ENCODE measurements at places on chromosomes 6 and 20. TPM values are rescaled to one million over a fixed set of nuclear protein-coding genes. Genes with fewer than 3 reads are reported as not detected.

- peak; percentile 33 for DNase-seq
These were observed 144.5 kb downstream of the CEBPB start for GRCh38 chr20:50335105-50335504.

DNA sequence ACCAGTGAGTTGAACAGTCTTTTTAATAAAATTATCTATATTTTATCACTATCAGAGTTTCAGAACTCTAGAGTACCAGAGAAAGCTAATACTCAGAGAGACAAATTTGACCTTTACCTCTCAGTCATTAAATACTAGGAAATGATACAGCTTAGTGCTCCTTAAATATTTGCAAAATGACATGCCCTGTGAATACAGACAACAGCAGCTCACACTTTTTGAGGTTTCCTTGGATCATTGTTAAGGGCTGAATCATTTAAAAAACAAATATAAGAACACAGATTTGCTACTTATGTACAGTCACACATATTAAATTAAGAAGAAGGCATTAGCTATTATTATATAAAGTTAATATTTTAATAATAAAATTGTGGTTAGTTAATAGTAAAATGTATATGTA lies 1158.7 kb upstream of the EYS start:
- peak; percentile 49 for DNase-seq

- DNase-seq, result no peak
These were observed 76.5 kb downstream of the NRN1 start for GRCh38 chr6:5930143-5930770.

DNA sequence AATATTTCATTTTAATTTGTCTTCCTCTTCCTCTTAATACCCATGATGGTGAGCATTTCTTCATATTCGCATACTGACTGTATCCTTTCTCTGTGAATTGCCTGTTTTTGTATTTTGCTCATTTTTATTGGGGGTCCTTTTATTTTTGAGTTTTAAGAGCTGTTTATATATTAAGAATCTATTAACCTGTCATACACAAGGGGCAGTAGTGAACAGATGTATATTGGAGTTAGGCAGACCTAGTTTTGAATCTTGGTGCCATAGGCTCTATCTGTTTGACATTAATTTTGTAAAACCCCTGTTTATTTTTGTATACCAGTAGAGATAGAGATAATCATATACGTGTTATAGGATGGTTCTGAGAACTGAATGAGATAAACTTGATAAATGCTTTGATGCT lies 3.1 kb upstream of the WFDC5 start:
- DNase-seq, result no peak

DNA sequence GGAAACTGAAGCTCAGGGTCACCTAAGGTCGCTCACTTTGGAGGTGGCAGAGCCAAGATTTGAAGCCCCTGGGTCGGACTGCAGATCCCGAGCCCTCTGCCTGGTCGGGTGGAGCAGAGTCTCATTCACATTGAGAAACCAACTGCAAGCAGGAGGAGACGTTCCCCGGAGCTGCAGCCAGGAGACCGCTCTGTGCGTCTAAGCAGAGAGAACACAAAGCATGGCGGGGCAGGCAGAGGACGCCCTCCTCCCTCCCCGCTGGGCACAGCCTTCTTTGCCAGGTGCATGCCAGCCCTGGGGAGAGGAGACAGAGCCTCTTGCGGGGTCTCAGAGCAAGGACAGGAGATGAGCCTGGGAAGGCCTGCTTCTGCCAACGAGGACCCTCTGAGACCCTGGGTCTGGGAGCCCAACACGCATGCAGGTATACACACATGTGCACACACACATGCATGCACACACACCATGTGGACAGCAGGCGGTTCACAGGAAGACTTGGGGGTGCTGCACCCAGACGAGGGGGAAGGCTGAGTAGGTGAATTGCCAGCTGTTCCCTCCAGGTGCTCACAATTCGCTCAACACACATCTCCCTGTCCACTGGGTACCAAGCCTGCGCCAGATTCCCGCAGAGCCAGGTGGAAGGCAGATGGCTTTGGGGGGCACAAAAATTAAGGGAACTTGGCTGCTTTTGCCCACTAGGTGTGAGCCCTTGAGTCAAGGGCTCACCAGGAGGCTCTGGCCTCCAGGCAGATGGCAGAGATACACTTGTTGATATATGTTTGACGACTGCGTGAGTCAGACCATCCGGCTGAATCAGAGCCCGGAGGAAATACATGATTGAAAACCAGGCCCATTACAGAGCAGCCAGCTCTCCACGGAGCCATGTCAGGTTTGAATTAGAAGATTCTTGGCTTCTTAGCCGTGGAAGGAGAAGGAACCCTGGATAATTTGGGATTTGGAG lies 5.5 kb upstream of the NTSR1 start:
- DNase-seq, result peak; percentile 86

DNA sequence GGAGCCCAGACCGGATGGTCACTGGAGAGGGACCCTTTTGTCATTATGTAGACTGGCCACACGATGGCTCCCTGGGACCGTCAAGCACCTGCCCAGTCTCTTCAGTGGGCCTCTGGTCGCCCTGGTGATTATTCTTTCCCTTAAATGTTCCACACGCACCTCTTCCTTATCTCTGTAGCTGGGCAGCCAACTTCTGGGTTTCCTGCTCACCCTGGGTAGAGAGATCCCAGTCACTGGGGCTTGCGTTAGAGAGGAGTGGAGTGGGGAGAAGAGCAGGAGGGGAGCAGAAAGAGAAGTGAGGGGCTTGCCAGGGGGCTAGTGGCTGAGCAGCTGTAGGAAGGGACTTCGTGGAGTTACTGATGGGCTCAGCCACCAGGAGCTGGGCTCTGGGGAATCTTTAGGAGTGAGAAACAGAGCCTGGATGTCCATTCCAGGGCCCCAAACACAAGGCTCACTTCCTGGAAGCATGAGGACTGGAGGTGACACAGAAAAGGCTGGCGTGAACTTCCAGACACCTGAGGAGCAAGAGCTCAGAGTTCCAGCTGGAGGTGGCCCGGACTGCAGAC lies 150.1 kb downstream of the DHX35 start:
- peak; percentile 39 for DNase-seq

GRCh38 chr20:47360297-47361056 lies 4.0 kb upstream of the ZMYND8 start:
- peak; percentile 98 for DNase-seq

Gene EFCAB8
- under 0.01 TPM for total RNA-seq

Gene GPSM3
- 1.3 TPM for total RNA-seq

Data from fibroblast of lung (primary cell).